ENCODE measurements at places on chromosomes 6 and 20.

- no peak for DNase-seq
Measured at GRCh38 chr6:29230666-29231065, 60.0 kb downstream of the OR2J2 start.

GRCh38 chr6:46963626-46964025, 41.9 kb upstream of the ADGRF5 start:
- no peak for DNase-seq

- DNase-seq, result no peak
Measured at GRCh38 chr6:122657601-122658000, 47.4 kb downstream of the PKIB start.

DNA sequence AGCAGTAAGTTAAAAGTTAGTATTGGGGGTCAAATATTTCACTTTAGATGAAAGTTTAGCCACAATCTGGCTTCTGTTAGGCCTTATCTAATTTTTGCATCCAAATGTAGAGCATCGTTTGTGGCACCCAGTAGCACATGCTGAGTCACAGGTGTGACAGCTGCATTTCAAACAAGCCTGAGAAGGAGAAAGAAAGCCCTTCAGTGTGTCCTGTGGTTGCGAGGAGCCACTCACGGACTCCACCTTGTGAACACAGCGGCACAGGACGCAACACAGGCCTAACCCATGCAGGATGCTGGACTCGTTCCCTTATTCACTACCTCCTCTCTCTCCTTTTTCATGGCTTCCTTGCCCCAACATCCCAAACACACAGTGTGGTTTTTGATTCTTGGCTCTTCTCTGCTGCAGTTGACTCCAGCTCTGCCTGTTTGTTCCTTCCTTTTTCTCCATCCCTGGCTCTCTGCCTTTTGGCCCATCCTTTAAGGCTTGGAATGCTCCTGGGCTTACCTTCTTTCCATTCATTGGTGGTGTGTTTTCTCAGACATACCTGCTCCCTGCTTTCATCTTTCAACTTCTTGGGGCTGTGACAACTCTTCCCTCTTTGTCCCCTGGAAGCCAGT, 124.2 kb downstream of the SLC16A10 start:
- no peak for DNase-seq

DNA sequence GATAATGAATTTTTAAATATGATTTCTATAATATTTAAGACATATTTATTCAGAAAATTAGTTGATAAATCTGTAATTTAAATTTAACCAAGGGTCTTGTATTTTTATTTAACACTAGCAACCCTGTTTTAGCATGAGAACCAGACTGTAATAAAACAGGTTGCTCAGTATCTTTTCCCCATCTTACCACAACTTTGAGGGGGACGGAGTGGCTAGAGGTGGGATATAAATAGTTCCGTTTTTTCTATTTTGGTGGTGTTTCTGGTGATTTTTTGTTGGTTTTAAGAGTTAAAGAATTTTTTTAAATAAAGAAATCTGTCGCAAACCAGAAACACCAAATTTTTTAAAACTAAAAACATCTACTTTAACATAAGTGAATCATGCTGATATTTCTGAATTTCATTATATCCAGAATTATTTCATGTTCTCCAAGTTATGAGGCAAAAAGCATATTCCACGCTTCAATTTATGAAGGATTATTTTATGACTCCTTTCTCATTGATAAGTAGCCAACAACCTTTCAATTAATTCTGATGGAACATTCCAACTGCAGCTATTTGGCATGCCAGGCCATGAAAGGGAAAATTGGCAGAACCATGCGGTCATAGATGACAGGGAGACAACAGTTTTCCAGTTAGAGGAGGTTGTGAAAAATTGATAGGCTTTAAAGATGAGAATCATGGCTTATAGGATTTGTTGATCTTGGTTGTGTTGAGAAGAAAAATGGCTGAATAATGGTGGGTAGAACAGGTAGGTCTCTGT, 151.9 kb upstream of the CARMIL1 start:
- no peak for DNase-seq

DNA sequence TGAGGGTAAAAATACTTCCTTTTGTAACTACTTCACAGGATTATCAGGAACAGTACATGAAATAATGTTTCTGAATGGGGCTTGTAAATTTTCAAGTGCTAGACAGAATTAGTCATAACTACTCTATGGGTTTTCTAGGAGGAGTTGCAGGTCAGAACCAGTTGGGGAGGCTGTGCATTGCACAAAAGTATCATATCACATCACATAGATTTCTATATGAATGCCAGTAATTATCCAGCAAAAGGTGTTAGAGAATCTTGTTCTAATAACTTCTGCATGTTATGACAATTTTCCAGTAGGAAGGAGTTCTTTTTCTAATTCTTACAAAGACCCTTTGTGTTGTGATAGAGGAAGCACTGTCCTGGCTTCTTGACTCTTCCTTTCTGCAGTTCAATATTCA, 551.6 kb downstream of the COL12A1 start:
- no peak for DNase-seq

GRCh38 chr6:33967265-33967767, 163.5 kb upstream of the MLN start:
- no peak for DNase-seq

GRCh38 chr6:138008791-138009190, 98.4 kb downstream of the PERP start:
- no peak for DNase-seq

GRCh38 chr20:20457392-20458126, 89.7 kb downstream of the INSM1 start:
- no peak for DNase-seq

Data from T-helper 2 cell (primary cell).